ENCODE measurements at places on chromosomes 2 and 18. TPM values are rescaled to one million over a fixed set of nuclear protein-coding genes. Genes with fewer than 3 reads are reported as not detected.
A peak's percentile ranks its signal among the peaks of the same experiment; 100 is the strongest.

DNA sequence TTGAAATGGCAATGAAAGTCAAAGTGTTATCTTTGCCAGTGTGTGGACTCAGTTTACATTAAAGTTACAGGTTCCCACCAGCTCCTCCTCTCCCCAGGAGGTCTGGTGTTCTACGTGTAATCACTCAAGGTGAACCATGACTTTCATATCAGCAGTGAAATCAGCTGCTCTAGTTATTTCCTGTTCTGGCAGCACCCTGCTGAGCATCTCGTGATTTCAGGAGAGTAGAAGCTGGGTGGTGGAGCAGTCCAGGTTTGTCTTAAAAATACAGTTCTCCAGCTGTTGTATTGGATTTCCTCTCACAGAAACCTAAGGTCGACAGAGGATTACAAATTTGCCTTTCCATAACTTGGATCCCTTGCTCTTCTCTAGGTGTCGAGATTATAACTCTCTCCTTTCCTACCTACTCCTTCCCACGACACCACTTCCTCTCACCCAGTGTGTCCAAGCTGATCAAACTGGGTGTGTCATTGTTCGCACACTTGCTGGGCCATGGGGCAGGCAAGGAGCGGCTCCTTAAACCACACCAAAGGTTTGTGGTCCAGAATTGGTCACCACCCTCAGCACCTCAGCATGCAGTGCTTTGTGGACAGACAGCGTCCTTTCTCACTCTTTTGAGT lies 13.0 kb upstream of the ARHGAP25 start:
- no peaks in the 10 kb centered on the region for H3K36me3 ChIP-seq
- no peaks in the 10 kb centered on the region for H3K27me3 ChIP-seq
- no peak overlapping the region for H3K4me3 ChIP-seq
- H3K4me1 ChIP-seq: no peaks in the 10 kb centered on the region

- DNase-seq: no peak
- peaks cover 4% of the 10 kb centered on the region for H3K27me3 ChIP-seq
- no peak overlapping the region for H3K27ac ChIP-seq
- H3K4me3 ChIP-seq: no peak overlapping the region
- peaks cover 7% of the 10 kb centered on the region for H3K4me1 ChIP-seq
Measured at GRCh38 chr2:47629501-47630460, 153.2 kb upstream of the MSH6 start.

DNA sequence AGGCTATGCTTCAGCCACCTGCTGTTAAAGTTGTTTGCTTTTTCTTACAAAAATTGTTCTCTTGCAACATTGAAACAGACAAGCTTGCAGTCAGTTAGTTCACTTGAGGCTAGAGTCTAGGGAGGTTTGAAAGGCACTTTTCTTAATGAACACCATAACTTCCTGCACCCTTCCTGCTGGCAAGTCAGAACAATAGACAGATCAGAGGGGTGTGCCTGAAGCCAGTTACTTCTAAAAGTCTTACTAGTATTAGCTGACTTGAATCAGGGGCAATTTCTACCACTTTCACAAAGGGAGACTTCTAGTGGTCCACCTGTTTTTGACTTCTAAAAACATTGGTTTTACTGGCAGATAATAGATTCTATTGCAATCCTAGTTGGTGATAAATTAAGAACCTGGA lies 367.4 kb upstream of the CDH20 start:
- no peaks in the 10 kb centered on the region for H3K27me3 ChIP-seq
- H3K4me1 ChIP-seq: no peaks in the 10 kb centered on the region
- no peak overlapping the region for H3K27ac ChIP-seq

GRCh38 chr2:241703032-241703604 lies 1.3 kb downstream of the ING5 start:
- peaks cover 24% of the 10 kb centered on the region for H3K36me3 ChIP-seq
- no peak overlapping the region for H3K27ac ChIP-seq
- no peak for DNase-seq
- H3K27me3 ChIP-seq: no peaks in the 10 kb centered on the region
- peak overlapping the region; percentile 80 for H3K4me3 ChIP-seq

GRCh38 chr2:223161873-223162458 lies 110.0 kb downstream of the KCNE4 start:
- no peaks in the 10 kb centered on the region for H3K4me1 ChIP-seq
- H3K27me3 ChIP-seq: peaks cover 1% of the 10 kb centered on the region
- no peak overlapping the region for H3K27ac ChIP-seq
- no peaks in the 10 kb centered on the region for H3K36me3 ChIP-seq

- no peak overlapping the region for H3K4me3 ChIP-seq
- H3K27me3 ChIP-seq: no peaks in the 10 kb centered on the region
- H3K36me3 ChIP-seq: no peaks in the 10 kb centered on the region
- H3K27ac ChIP-seq: no peak overlapping the region
Measured at GRCh38 chr2:57759131-57759530, 287.5 kb upstream of the VRK2 start.

- no peaks in the 10 kb centered on the region for H3K4me1 ChIP-seq
- H3K27ac ChIP-seq: no peak overlapping the region
- H3K4me3 ChIP-seq: no peak overlapping the region
- H3K27me3 ChIP-seq: no peaks in the 10 kb centered on the region
- DNase-seq: no peak
- no peaks in the 10 kb centered on the region for H3K36me3 ChIP-seq
Measured at GRCh38 chr2:122384768-122385333, 629.4 kb downstream of the TSN start.

DNA sequence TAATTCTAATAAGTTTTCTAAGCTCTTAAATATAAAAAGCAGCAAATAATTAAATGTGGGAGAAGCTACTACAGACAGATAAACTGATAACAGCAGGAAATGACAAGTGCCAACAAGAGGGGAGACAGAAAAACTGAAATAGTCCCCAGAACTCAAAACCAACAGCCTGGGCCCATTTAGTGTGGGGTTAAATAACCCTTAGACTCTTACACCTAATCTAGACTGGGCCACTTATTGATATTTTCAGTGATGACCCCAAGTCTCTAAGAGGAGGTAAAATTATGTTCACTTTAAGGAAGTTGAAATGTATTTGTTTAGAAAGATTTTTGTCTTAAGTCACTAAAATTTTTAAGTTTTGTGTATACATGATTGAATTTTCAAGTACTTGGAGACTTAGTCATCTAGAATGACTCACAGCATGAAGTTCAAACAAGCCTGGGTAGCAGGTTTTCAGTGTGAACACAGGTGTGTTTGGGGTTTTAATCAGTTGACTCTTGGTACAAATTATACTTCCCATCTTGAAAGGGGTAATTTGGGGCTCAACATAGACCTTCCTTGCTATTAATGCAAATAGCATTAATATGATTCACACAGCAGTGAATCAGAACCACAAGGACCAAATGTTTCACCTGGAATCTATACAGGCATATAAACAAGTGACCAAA lies 54.9 kb upstream of the MYO3B start:
- H3K27me3 ChIP-seq: no peaks in the 10 kb centered on the region
- peaks cover 5% of the 10 kb centered on the region for H3K4me1 ChIP-seq
- DNase-seq: peak; percentile 80
- no peak overlapping the region for H3K4me3 ChIP-seq

Gene HTR2B
- total RNA-seq: 0.72 TPM

Gene FBXO15
- 0.90 TPM for total RNA-seq
